ENCODE measurements at places on chromosomes 16 and 17. TPM values are rescaled to one million over a fixed set of nuclear protein-coding genes. Genes with fewer than 3 reads are reported as not detected.

- no peaks in the 10 kb centered on the region for H3K27me3 ChIP-seq
- H3K4me1 ChIP-seq = no peaks in the 10 kb centered on the region
- no peak for DNase-seq
- peaks cover 86% of the 10 kb centered on the region for H3K36me3 ChIP-seq
- H3K4me3 ChIP-seq = no peak overlapping the region
Measured at GRCh38 chr16:23581764-23582163, 14.4 kb downstream of the NDUFAB1 start.

DNA sequence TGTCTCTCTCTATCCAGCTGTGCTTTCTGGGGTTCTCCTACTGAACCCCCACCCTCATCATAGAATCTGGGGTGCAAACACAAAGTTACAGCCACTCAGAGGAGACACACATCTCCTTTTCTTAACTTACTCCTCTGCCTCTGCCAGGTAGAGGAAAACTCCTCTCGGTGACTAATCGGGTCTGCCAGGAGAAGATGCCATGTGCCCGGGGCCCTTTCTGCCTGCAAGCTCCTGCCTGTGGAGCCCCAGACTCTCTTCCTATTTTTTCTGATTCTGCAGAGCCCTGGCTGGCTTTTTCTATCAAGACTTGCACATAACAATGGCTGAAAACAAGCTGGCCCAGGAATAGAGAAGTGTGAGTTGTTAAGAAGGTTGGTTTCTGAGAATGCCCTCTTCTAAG lies 10.4 kb downstream of the SLC6A4 start:
- H3K4me1 ChIP-seq = no peaks in the 10 kb centered on the region
- H3K27me3 ChIP-seq = no peaks in the 10 kb centered on the region
- H3K36me3 ChIP-seq = no peaks in the 10 kb centered on the region
- no peak overlapping the region for H3K27ac ChIP-seq
- no peak overlapping the region for H3K4me3 ChIP-seq
- DNase-seq = no peak

ST6GALNAC1 gene
- 16.6 TPM for total RNA-seq

ATP1B2 gene
- 3.1 TPM for total RNA-seq

- H3K36me3 ChIP-seq = no peaks in the 10 kb centered on the region
- H3K27me3 ChIP-seq = no peaks in the 10 kb centered on the region
- peak overlapping the region; percentile 14 for H3K4me3 ChIP-seq
- peaks cover 41% of the 10 kb centered on the region for H3K4me1 ChIP-seq
- peak overlapping the region; percentile 67 for H3K27ac ChIP-seq
Measured at GRCh38 chr17:8954339-8954738, 11.2 kb downstream of the PIK3R5 start.

DNA sequence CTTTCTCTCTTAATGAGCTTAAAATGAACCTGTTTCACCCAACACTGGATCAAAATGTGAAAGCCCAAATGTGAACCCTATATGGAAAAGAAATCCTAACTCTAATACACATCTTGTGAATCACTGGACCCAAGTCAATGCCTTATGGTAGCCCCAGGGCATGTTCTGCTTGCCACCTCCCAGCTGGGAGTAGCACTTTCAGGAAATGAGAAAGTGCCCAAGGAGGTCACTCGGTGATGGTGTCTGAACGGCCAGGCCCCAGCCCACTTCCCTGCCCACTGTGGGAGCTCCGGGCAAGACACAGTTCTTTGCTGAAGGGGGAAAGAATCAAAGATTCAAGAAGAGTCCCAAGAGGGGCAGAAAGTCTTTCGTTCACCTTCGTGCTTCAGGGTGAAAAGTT lies 46.1 kb downstream of the GTF3C1 start:
- no peaks in the 10 kb centered on the region for H3K27me3 ChIP-seq
- DNase-seq = no peak
- H3K4me3 ChIP-seq = no peak overlapping the region
- no peak overlapping the region for H3K27ac ChIP-seq
- H3K36me3 ChIP-seq = peaks cover 100% of the 10 kb centered on the region
- no peaks in the 10 kb centered on the region for H3K4me1 ChIP-seq

Measured in lower lobe of right lung (tissue), 2 donors.